ENCODE measurements at places on chromosomes 5 and 9. TPM values are rescaled to one million over a fixed set of nuclear protein-coding genes. Genes with fewer than 3 reads are reported as not detected.

QRFP gene
- not detected for total RNA-seq

TRPM3 gene
- 0.08 TPM for total RNA-seq

TRIP13 gene
- total RNA-seq, result 0.81 TPM

CHMP5 gene
- total RNA-seq, result 34.3 TPM

SPAAR gene
- 3.6 TPM for total RNA-seq

RLN1 gene
- total RNA-seq, result not detected

ARID3C gene
- not detected for total RNA-seq

- no peak for DNase-seq
Measured at GRCh38 chr5:55518831-55519390, 15.9 kb downstream of the PLPP1 start.

GRCh38 chr5:50749873-50750272 lies 83.4 kb downstream of the PARP8 start:
- no peak for DNase-seq

GRCh38 chr9:124469011-124469832 lies 19.0 kb downstream of the ADGRD2 start:
- DNase-seq, result no peak

GRCh38 chr9:6764523-6764922 lies 6.8 kb downstream of the KDM4C start:
- DNase-seq, result no peak

- DNase-seq, result no peak
Measured at GRCh38 chr5:143541943-143542797, 138.7 kb upstream of the NR3C1 start.

- no peak for DNase-seq
Measured at GRCh38 chr9:113370806-113371325, 5.9 kb downstream of the HDHD3 start.

DNA sequence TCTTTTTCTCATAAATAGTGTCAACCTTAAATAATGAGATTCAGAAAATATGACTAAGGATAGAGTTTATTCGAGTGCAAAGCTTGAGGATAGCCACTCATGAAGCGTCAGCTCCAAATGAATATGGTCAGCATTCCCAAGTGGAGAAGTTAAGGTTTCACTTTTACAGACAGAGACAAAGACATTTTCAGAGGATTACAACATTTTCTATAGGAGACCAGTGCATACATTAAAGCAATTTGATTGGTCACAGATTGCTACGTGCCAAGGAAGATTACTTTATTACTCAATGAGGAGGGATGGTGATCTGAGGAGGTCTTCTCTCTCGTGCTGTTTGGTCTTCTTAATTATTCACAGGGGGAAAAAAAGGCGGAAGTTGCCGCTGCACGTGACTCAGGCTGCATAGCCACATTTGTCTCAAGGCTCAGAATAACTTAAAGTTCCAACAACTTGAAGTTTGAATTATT lies 60.1 kb upstream of the SPATA31C2 start:
- no peak for DNase-seq

- no peak for DNase-seq
Measured at GRCh38 chr5:154786414-154786813, 31.2 kb downstream of the LARP1 start.

GRCh38 chr9:117290856-117291622 lies 123.8 kb downstream of the ASTN2 start:
- DNase-seq, result no peak

- no peak for DNase-seq
Measured at GRCh38 chr9:92607773-92608172, 62.2 kb downstream of the IPPK start.

DNA sequence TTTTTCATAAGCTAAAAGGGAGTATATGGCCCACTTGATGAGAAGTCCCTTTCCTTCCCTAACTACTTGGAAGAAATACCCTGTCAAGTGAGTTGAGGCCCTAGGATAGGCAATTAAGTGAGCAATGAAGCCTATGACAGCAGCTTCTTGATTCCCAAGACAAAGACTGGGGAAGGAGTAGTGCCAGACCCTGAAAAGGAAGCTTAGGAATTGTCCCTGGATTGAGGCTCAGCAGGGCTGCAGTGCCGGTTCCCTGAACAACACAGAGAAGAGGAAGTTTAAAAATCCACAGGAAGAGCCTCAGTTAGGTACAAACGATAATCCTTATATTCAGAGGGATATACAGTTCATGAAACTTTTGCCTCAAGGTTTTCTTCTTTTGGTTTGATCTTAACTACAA lies 61.8 kb upstream of the RAD23B start:
- no peak for DNase-seq

GRCh38 chr5:166553778-166554177 lies 1737.7 kb upstream of the WWC1 start:
- DNase-seq, result no peak

DNA sequence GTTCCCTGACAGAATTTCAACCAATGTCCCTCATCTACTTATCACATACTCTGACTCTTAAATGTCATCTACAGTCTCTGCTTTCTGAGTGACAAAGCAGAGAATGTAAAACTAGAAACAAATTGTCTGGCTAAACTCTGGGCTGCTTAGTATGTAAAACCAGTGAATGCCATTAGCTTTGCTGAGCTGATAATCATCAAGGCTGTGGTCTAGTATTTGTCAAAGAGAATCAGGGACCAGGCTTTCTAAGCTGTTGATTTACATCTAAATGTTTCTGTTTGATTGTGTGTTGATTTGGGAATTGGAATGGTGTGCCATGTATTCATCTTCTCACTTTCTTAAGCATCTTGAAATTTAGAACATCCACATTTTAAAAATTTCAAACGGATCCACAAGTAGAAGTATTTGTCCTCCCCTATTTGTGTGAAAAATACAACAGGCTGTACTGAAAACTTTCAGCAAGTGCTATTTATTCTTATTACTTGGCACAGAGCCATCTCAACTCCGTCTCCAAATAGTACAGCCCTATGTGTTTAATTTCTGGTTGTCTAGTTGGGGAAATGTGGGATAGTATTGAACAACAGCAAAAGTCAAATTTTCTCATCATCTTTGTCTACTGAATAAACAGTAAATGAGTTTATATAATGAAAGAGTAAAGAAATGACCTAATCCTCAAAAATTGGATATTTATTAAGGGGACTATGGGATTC lies 251.5 kb downstream of the KCTD16 start:
- no peak for DNase-seq
